ENCODE measurements at places on chromosomes 3 and 15.

DNA sequence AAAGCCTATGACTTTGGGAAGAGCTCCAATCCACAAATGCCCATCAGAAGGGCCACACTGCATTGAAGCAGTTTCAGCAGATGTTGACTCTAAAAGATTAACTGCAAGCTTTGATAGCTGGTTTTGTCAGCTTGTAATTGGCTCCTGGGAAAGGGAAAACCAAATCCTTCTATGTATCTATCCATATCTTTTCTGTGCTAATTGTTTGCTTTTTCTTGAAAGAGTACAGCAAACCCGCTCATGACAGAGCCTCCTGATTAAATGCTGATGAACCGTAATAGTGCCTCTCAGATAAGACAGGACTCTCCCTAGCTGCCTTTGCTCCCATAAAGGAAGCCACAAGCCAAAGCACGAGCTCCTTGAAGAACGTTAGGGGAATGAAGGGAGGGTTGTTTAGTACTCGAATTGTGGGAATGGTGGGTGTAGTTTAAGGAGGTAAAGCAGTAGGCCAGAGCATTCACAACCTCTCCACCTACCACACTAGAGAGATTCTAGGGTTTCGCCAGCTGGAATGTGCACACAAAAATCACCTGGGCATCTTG, 33.6 kb upstream of the LRIG1 start:
- DNase-seq = no peak

DNA sequence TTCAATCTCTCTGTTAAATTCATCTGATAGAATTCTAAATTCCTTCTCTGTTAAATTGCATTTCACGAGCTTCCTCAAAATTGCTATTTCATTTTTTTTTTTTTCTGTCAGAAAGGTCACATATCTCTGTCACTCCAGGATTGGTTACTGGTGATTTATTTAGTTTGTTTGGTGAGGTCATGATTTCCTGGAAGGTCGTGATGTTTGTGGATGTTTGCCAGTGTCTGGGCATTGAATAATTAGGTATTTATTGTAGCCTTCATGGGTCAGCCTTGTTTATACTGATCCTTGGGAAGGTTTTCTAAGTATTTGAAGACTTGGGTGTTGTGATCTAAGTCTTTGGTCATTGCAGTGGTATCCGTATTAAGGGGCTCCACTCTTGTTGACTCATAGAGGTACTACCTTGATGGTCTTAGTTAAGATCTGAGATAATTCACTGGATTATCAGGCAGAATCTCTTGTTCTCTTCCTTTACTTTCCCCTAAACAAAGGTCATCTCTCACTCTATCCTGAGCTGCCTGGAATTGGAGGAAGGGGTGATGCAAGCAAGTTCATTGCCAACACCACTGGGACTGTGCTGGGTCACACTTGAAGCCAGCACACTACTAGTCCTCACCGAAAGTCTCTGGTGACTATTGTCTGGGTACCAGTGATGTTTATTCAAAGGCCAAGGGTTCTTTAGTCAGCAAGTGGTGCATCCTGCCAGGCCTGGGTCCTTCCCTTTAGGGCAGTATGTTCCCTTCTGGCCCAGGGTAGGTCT, 231.1 kb downstream of the GBE1 start:
- no peak for DNase-seq

DNA sequence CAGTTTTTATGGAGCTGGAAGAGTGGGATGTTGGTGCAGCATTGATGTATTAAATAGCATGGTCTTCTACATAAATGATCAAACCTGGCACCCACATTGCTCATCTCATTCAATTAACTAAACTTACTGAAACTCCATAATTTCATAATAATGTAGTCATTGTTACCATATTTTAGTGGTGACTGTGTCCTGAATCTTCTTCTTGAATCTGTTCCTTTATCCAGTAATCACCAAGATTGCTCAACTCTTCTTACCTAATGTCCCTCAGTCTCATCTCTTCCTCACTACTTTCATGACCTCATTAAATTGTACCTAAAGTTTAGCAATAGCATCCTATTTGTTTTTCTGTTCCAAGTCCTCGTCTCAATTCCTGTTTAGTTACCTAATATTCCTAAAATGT, 69.8 kb downstream of the FGF7 start:
- DNase-seq = no peak

DNA sequence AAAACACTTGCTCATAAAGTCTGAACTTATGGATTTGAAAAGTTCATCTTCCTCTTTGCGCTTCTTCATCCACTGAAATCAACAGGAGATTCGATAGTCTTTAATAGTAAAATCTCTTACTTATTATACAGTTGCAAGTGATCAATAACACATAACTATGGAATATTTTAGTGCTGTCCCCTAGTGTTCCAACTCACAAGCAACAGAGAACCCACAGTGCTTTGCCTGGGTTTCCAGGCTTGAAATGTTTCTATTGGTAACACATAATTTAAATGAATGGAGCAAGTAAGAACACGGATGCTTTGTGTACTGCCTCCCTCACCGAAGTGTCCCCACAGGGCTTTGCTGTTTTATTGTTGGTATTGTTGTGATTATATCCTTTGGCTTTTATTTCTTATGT, 93.5 kb downstream of the WDR72 start:
- DNase-seq = peak; percentile 34

DNA sequence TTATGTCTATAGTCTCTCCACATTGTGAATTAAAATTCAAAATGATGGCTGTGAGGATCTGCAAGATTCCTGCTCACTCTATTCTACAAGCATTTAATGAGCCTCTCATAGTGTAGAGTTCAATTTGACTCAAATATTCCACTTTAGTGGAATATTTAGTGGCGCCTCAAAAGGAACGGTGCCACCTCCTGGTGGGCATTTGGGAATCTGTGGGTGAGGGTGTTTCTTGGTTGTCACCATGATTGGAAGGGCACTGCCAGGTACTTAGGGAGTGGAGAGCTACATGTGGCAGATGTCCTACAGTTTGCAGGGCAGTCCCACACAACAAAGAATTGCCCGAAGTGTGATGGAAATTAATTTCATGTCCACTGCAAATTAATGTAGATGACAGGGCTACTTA, 21.5 kb upstream of the KCNMB3 start:
- DNase-seq = no peak

GRCh38 chr3:47301456-47301855, 18.7 kb downstream of the KLHL18 start:
- DNase-seq = no peak
